Kidney glomerular epithelial cell (primary cell): ENCODE measurements at places on chromosomes 13 and 19.

DNA sequence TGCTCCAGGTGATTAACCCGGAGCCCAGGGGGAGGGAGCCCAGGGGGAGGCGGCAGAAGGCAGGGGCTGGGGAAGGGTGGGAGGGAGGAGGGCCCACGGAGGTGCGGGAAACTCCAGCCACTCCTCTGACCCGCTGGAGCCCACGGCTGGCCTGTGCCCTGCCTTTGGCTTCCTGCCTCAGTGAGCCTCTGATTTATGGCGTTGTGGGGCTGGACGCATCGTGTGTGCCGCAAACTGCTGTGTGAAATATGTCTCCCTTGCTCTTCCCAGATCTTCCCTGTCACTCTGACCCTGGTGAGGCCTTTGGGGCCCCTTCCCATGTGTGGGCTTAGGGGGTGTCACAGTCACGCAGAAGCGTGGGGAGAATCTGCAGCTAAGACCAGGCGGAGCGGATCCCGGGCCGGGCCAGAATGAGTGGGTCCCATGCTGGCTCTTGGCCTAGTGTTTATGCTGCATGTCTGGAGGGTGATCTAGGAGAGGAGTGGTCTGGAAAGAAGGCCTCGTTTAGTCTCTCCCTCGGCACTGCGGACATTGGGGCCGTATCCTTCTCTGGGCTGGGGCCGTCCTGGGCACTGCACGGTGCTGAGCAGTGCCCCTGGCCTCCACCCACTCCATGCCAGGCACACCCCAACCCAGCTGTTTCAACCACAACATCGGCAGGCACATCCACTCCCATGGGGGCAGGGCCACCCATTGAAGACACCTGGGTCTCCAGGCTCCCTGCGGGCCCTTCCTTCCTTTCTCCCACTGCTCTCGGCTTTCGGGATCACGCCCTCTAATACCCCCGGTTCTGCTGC lies 123.0 kb downstream of the KDM4B start:
- DNase-seq, result no peak

DNA sequence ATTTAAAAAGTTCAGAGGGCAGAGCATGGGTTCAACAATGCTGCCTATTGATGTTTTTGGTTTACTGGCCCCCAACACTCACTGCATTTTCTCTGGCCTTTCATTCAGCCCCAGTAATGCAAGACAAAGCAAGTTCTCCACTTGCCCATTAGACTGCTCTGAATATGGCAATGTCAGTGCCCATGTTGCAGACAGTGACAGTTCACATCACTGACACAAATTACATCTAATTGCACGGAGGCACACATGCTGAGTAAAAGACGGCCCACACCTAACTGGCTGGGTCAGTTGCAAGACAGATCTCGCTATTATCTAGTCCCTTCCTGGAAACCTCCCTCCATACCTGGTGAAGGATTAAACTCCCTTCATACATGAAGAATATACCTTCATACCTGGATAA lies 54.0 kb downstream of the ENOX1 start:
- no peak for DNase-seq

DNA sequence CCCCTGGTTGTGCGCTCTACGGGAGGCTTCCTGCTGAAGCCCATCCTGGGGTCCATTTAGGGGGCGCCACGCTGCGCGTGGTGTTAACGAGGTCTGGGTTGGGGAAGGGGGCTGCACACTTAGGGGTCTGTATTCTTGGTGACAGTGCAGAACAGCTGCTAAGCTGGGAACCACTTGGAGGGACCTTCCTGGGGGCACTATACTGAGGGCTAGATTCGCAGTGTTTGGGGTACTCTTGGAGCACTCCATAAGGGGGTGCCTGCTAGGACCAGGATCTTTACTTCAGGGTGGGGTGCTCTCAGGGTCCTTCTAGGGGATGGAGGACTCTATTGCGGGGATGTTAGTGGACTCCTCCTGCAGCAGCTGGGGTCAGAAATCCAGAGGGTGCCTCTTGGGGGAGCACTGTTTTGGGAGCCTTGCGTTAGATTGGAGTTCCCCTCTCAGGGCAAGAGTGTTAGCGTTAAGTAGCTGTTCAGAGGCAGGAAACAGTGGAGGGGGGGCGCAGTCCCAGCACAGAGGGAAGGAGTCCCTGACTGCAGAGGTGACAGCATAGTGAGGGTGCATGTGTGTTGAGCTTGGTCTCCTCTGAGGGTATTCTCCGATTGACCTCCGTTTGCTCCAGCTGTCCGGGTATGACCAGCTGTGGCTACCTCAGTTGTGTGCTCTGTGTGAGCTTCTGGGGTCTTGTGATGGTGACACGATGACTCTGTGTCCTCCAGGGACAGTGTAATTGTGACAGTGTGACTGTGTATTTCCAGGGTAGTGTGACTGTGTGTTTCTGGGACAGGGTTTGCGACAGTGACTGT lies 1.1 kb downstream of the PDE4A start:
- no peak for DNase-seq

GRCh38 chr13:110158226-110158625 lies 148.7 kb downstream of the COL4A1 start:
- no peak for DNase-seq

GRCh38 chr13:37797631-37798030 lies 71.9 kb downstream of the TRPC4 start:
- DNase-seq, result no peak

GRCh38 chr13:108927615-108928014 lies 298.2 kb downstream of the MYO16 start:
- DNase-seq, result no peak

GRCh38 chr13:114153485-114154080 lies 21.2 kb upstream of the RASA3 start:
- DNase-seq, result no peak

GRCh38 chr13:44045180-44045562 lies 165.5 kb downstream of the LACC1 start:
- no peak for DNase-seq

- peak; percentile 53 for DNase-seq
These were observed 128.4 kb downstream of the DPF1 start for GRCh38 chr19:38095411-38096308.

DNA sequence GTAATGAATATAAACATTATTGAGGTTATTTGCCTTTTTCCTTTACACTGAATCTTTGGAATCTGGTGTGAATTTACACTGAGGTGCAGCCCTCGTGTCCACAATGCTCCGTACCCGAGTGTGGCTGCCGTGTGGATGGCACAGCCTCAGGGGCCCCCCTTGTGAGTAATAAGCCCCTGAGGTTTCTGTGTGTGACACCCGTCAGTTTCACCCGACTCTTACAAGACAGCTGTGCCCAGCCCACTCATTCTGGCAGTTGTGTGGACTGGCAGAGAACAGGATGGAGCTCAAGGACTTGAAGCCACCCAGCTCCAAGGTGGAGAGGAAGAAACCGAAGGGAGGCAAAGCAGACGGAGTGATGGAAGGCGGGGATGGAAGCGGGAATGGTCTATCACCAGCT lies 7.8 kb downstream of the PROZ start:
- DNase-seq, result no peak

DNA sequence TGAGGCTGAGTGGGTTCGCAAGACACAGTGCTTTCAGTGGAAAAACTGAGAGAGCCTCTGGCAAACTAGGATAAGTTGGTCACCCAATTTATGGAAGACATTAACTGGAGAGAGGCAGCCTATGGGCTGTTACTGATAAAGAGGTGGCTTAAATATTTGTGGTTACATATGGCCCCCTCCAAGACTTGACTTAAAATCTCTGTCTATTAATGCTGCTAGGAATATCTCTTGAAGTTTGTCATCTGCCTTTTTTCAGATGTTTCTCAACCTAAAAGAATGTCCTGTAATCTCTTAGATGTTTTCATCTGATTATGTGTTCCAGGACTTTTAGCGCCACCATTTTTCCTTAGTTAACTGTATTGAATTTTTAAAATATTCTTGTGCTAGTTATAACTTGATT lies 54.6 kb downstream of the NAA16 start:
- no peak for DNase-seq

DNA sequence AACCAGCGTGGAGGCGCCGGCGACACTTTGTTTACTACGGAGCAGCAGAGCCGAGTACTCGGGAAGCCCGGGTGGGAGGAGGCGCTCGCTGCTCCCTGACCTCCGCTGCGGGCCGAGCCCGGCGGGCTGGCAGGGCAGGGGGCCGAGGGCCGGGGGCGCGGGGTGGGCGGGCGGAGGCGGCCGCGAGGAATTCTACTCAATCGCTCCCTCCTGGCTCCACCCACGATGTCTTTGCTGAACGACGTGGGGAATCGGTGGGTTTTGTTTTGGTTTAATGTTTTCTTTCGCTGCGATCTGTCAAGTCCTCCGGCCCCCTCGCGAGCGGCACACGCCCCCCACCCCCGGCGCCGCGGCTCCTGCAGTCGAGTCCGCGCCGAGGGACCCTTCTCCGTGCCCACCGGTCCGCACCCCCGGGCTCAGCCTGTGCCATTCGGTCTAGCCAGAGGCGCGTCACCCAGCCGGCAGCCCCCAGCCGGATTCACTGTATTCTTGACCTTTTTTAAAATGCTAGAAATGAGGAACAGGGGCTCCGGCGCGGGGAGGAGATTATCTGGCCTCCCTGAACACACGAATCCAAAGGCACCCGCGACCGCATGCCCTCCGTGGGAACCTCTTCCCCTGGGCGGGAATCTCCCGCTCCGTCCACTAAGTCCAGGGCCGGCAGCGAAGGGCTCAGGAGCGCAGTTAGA lies 636 bp upstream of the FOXO1 start:
- peak; percentile 57 for DNase-seq

- no peak for DNase-seq
These were observed 199.2 kb downstream of the COL4A1 start for GRCh38 chr13:110107568-110108347.

DNA sequence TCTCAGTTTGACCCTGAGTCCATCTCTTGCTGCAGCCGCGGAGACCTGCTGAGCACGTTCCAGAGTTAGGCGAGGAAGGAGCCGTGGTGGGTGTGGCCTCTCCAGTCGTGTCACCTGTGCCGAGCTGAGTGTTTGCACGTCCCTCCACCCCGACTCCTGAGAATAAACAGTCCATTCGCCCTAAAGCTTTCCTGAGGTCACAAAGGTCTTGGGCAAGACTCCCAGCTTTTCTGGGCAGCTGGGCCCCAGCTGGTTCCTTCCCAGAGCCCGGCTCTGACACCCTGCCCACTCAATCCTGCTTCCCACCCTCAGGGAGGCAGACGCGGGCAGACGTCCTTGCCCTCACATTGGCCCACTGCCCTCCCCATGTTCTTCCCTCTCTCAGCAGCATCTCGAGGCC lies 142.2 kb downstream of the KCTD15 start:
- DNase-seq, result no peak

GRCh38 chr13:109105899-109106298 lies 476.5 kb downstream of the MYO16 start:
- no peak for DNase-seq

GRCh38 chr13:106594980-106595379 lies 27.0 kb upstream of the ARGLU1 start:
- no peak for DNase-seq
